ENCODE measurements at places on chromosomes 13 and 19.

DNA sequence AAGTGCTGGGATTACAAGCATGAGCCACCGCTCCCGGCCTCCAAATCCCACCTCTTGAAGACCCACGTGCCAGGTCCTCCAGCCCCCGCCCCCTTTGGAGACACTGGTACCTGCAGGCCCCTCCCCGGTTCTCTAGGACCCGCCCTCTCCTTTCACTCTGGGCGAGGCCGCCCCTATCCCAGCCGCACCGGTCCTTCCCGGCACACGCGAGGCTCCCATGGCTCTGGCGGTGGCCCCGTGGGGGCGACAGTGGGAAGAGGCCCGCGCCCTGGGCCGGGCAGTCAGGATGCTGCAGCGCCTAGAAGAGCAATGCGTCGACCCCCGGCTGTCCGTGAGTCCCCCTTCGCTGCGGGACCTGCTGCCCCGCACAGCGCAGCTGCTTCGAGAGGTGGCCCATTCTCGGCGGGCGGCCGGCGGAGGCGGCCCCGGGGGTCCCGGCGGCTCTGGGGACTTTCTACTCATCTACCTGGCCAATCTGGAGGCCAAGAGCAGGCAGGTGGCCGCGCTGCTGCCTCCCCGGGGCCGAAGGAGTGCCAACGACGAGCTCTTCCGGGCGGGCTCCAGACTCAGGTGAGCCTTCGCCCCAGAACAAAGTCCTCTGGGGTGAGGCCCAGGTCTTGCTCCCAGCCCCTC, at the start of gene CBLC:
TSS of gene CBLC (plus strand) at position 176 of the 633 bp plus-strand sequence. CDS start at position 218, 42 bp downstream.
- DNase-seq: no peak

GRCh38 chr13:58085819-58086218, 454.3 kb downstream of the PCDH17 start:
- DNase-seq: no peak

DNA sequence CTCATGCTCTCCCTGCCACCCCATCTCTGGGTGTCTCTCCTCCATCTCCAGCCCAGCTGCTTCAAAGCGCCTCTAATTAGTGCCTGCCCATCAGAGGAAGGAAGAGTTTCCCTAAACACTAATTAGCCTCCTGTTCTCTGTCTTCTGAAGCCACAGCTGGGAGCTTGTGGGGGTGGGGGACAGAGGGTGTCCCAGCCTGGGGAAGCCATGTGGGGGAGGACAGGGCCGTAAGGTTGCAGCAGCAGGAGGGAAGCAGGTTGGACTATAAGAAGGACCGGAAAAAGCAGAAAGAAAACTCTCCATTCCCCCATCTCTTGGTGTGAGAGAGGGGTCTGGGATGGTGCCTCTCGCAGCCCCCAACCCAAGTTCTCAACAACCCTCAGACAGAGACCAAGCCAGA, 26.2 kb downstream of the SLC8A2 start:
- no peak for DNase-seq

- no peak for DNase-seq
Measured at GRCh38 chr19:810077-810855, 11.5 kb downstream of the PLPPR3 start.

GRCh38 chr19:30083125-30083681, 141.2 kb downstream of the URI1 start:
- no peak for DNase-seq

DNA sequence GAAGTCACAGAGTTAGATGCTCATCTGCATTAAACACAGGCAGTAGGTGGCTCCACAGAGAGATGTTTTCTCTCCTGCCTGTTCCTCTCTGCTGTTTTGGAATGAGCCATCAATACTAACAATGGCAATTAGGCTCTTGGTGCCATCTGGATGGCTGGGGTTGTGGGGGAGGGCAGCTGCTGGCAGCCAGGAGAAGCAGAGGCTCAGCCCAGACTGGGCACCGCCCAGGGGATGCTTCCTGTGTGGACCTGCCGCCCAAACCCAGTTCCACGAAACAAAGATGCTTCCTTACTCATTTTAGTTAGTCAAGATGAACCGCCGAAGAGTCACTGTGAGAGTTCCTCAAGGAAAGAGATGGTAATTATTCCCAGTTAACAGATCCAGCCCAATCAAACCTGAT, 50.8 kb upstream of the PCDH8 start:
- DNase-seq: no peak

GRCh38 chr19:41958367-41959055, 610 bp downstream of the RABAC1 start:
- no peak for DNase-seq

All from vagina (tissue), 2 donors.